ENCODE measurements at places on chromosomes 3 and 15. TPM values are rescaled to one million over a fixed set of nuclear protein-coding genes. Genes with fewer than 3 reads are reported as not detected.

The ETV5 gene
- 1.1 TPM for total RNA-seq

DNA sequence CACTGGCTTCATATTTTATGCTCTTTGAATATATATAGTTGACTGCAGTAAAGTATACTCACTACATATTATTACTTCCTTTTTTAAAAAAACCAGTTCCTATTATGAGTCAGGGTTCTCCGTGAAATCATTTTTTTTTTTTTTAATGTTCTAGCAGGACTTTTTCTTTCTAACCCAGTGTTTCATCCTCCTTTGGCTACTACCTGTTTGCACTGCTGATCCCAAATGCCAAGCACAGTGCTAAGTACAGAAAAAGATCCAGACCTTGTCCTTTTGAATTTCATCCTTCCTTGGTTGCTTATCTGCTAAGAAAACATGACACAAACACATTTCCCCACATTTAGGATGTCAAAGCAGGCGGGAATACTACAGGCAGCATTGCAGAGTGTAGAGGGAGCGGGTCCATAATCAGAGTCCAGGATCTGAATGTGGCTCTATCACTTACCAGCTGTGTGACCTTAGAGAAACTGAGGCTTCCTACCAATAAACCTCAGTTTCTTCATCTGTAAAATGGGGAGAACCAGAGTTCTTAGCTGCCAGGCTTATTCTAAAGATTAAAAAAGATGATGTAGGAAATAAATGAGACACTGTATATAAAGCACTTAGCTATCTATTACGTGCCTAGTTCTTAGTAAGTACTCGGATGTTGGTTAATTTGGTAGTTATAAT, 37.2 kb upstream of the ANPEP start:
- no peak for DNase-seq

DNA sequence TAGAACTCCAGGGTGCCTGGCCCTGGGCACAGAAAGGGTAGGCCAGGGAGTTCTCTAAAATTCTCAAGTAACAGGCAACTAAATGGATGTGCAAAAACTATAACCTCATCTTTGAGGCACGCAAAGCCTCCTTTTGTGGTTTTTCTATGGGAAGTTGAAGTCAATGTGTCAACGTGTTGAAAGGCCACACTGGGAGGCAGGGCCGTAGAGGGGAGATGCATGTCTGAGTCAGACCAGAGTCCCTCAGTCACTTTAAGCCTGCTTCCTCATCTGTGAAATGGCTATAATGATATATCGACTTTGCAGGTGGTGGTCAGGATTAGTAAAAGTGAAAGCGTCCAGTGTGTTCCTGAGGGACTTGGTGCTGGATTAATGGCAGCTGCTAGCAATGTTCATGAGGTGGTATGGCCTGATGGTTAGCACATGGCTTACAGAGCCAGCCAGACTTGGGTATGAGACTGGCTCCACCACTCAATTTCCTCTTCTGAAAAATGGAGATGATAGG, 17.0 kb downstream of the TGM5 start:
- no peak for DNase-seq

- no peak for DNase-seq
Measured at GRCh38 chr15:62094388-62094787, 27.6 kb downstream of the C2CD4A start.

The GOLGA8S gene
- 0.35 TPM for total RNA-seq

The MEX3B gene
- total RNA-seq, result 1.6 TPM

The RBP2 gene
- total RNA-seq, result not detected

GRCh38 chr15:34625007-34625406, 41.6 kb upstream of the GOLGA8B start:
- no peak for DNase-seq

- no peak for DNase-seq
Measured at GRCh38 chr15:38531509-38531908, 33.1 kb downstream of the RASGRP1 start.

GRCh38 chr3:49495023-49495422, 25.0 kb downstream of the DAG1 start:
- no peak for DNase-seq
